ENCODE measurements at places on chromosomes 1 and 21.
A peak's percentile ranks its signal among the peaks of the same experiment; 100 is the strongest.

DNA sequence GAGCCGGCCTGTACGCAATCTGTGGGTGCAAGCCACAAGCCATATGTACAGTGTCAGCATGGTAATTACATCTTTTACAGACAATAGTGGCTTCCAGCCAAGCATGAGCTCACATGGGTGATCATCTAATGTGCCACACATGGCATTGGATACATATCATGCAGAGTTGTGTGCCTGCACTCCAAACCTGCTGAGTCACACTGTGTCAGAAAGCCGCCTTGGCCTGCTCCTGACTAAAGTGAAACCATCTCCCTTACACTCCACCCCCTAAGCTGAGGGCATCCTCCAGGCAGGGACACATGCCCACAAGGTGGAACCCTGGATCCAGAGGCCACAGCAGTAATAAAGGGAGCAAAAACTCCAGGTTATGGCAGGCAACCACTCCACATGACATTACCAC is 72.5 kb downstream of the KCNT2 start:
- DNase-seq, result peak; percentile 15

DNA sequence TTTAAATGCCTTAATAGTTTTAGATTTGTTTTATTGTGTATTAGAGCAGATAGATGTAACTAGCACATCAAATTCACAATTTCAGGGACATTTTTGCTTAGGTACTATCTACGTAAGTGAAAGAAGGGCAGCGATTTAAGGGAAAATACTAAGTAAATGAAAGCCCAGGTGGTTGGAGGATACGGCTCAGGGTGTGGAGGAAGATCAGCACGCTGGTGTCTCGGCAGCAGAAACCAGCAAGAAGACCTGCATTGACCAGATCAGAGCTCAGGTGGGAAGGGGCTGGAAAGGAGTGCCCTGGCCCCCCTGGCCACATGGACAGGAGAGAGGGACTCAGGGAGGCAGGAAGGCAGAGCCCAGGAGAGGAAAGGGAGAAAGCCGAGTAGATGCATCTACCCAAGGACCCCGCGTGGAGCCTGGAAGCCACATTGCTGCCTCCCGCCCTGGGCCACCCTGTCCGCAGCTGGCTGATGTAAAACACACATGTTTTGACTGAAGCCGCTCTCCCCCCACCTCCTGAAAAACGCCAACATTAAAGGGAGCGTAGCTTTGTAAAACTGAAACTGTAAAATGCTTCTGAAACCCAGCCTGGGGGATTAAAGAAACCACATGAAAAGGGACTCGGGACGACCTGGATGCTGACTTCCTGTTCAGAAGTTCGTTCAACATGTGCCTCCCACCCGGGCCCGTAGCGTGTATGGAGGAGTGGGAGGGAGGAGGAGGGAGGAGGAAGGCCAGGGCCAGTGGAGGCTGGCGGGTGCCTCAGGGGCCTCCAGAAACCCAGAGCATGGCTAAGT is 72.6 kb upstream of the TARDBP start:
- DNase-seq, result no peak

GRCh38 chr1:234216116-234216703 is 157.0 kb upstream of the COA6 start:
- no peak for DNase-seq

- no peak for DNase-seq
Measured at GRCh38 chr21:38280454-38280853, 23.7 kb downstream of the KCNJ15 start.

GRCh38 chr21:35390013-35390776 is 341.1 kb upstream of the RUNX1 start:
- no peak for DNase-seq

GRCh38 chr1:3685222-3685621 is 32.9 kb downstream of the TP73 start:
- no peak for DNase-seq

- no peak for DNase-seq
Measured at GRCh38 chr1:43446881-43447835, 6.6 kb downstream of the HYI start.

GRCh38 chr1:165259236-165259635 is 97.3 kb downstream of the LMX1A start:
- no peak for DNase-seq

- DNase-seq, result no peak
Measured at GRCh38 chr21:43269440-43269839, 100.6 kb downstream of the CRYAA start.

- no peak for DNase-seq
Measured at GRCh38 chr1:160935527-160936258, 18.9 kb downstream of the ITLN2 start.

DNA sequence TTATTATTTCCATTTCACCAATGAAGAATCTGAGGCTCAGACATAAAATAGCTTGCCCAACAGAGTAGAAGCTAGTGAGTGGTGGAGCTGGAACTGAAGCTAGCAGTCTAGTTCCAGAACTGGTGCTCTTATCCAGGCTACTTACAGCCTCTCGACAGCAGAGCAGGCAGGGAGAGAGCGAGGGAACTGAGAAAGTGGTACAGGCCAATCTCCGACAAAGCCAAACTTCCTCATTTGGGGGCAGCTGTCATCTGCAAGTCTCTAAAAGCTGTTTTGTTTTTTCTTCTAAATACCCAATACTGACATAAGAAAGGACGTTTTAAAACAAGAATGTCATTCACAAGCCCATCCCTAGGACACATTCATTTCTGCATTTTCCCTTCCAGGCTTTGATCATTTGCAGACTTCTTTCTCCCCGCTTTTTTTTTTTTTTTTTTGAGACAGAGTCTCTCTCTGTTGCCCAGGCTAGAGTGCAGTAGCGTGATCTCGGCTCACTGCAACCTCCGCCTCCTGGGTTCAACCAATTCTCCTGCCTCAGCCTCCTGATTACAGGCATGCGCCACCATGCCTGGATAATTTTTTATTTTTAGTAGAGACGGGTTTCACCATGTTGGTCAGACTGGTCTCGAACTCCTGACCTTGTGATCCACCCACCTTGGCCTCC is 20.0 kb downstream of the YIPF1 start:
- DNase-seq, result no peak

All from NT2/D1 (cell line).